Germinal center (tissue), 1 donor: ENCODE measurements at places on chromosomes 16 and 17.

- DNase-seq = no peak
These were observed 213.1 kb downstream of the SEC14L1 start for GRCh38 chr17:77353684-77354419.

GRCh38 chr17:52986056-52986662 lies 827.6 kb upstream of the CA10 start:
- no peak for DNase-seq

- DNase-seq = no peak
These were observed 8.1 kb downstream of the HSF5 start for GRCh38 chr17:58480090-58480489.

- DNase-seq = peak; percentile 86
These were observed 12.8 kb downstream of the EVPL start for GRCh38 chr17:76014100-76014924.

DNA sequence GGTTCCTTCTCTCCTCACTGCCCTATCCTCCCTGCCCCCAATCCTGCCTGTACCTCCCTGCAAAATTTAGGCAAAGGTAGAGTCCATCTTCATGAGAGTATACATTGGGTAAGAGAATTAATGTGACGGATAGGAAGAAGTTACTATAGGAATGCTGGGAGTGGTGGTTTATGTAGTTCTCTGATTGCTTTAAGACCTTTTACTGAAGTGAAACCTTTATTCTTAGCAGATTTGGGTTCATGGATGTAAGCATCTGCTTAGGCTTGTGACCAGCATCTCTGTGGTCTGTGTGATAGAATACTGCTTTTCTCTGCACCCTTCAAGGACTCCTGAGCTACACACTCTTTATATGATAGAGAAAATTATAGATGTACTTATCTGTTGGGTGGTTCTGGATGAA lies 127.3 kb downstream of the PRKCA start:
- no peak for DNase-seq

DNA sequence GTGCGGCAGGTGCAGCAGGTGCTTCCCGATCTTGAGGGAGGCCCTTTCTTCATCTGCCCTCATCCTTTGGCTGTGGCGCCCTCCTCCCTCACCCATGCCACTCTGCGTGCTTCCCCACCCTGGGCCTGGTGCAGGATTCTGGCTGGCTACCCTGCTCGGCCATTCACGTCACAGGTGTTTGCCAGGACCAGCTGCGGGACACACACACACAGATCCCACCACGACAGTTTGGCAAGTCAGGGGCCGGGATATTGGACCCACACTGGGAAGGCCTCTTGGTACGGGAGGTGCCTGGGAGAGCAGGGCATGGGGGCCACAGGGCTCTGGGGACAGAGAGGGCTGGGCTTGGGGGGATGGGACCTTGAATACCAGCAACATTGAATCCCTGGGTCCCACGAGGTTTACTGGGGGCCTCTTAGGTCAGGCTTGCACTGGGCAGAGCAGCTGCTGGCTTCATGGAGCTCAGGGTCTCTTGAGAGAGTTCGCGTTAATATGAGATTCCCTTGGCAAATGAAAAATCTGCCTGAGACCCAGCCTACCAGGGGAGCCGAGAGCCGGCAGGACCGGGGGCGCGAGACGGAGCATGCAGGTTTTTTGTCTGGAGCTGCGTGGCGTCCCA lies 15.1 kb downstream of the ADCY7 start:
- DNase-seq = no peak

GRCh38 chr16:23709536-23709935 lies 3.5 kb downstream of the ERN2 start:
- no peak for DNase-seq

DNA sequence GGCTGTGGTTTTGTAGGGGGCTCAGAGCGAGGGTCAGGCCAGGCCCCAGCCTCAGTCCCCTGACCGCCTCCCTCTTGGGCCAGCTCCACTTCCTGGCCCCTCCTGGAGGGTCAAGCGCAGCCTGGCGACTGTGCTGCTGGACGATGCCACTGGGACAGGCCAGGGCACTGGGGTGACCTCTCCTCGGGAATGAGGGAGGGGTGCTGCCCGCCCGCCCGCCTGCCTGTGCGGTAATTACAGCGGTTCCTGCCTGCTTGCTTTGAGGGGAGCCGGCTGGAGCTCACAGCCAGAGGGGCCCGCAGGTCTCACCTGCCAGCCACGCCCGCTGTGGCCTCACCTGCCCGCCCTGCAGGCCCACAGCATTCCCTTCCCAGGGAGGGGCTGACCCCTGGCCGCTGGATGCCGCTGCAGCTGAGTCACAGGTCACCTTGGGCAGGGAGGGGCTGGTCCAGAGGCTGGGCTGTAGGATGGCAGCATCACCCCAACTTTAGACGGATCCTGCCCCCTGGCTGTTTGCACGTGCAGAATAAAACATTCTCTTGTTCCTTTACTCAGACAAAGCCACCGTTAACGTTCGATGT lies 76.7 kb upstream of the CBX4 start:
- DNase-seq = peak; percentile 21

DNA sequence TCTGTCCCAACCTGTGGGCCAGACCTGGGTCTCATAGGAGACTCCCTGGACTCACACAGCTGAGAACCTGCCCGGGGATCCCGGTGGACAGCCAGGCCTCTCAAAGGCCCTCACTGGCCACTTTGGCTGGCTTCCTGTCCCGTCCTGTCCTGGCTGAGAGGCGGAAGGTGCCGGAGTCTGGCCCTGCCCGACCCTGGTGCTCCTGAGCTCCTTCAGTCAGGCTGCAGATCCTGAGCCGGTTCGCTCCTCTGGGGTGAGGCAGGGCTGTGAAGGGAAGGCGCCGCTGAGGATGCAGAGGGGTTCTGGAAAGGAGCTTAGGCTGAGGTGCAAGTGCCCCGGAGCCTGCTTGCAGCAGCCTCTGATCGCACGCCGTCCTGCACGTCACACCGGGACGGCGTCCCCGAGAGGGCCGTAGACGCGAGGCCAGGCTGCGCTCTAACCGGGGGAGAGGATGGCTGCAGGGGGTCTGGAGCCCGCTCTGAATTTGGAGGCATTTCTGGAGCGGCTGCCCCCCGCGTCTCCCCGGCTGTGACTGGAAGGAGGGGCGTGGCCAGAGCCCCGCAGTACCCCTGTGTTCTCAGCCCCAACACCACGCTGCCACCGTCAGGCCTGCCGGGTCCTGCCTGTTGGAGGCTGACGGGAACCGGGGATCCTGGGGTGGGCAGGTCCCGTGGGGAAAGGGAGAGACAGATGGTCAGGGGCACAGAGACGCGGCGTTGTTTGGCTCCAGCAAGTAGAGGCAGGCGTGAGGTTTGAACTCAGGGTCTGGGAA lies 4.1 kb downstream of the HGS start:
- DNase-seq = no peak

- no peak for DNase-seq
These were observed 17.2 kb upstream of the METRNL start for GRCh38 chr17:83062011-83062817.

DNA sequence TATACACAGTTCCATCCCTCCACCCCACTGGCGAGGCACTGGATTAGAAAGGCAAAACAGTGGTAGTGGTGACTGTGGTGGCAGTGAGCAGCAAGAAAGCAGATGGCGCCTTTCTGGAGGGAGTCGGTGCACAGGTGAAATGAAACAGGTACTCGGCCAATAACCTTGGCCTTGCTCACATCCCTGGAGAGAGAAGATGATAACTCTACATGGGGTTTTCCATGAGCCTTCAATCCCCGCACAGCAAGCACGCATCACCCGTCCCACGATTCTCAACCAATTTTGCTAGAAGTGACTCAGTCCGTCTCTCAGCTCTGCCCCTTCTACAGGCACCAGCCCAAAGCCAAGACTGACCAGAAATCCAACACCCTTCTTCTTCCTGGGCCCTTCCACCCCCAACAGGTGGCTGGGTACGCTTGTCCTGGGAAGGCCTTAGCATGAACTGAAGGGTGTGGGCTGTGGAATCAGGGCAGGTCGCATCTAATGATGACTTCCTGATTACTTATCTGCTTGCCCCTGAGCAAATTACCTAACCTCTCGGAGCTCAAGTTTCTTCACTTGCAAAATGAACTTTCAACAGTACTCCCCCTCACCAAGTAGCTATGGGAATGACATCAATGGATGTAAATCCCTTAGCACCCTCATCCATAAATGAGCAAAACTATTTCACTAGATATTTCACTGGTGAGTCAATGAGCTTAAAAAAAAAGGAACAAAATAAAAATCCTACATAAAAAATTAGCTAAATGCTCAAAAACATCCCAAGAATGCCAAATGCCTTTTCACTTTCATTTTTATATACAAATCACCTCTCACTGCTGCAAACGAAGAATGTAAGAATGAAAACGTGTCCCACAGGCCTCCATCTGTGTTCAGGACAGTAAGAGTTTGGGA lies 18.0 kb downstream of the XPO6 start:
- DNase-seq = no peak

GRCh38 chr17:64503341-64503740 lies 2.7 kb downstream of the DDX5 start:
- no peak for DNase-seq

GRCh38 chr17:47257651-47258339 lies 4.2 kb downstream of the ITGB3 start:
- DNase-seq = no peak

DNA sequence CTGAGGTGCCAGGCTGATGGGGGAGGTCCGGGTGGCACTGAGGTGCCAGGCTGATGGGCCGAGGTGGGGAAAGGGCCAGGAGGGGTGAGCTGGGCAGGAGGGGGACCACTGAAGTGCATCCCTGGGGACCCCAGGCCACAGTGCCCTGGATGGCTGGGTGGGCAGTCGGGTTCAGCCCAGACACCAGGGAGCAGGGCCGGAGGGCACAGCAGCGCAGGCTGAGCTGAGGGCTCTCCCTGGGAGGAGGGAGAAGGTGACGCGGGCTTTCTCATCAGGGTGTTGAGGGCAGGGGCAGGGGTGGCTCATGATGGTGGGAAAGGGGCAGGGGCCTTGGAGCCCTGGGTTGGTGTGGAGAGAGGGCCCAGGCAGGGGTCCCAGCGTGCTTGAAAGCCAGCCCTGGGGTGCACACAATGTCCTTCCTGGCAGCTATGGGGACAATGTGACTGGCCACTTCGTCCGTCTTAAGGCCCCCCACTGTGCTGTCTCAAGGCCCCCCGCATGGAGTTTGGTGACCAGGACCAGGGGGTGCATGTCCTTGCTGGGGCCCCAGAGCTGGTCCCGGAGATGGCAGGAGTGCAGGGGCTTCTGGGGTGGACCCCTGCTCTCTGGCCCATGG lies 16.0 kb downstream of the CD7 start:
- no peak for DNase-seq

DNA sequence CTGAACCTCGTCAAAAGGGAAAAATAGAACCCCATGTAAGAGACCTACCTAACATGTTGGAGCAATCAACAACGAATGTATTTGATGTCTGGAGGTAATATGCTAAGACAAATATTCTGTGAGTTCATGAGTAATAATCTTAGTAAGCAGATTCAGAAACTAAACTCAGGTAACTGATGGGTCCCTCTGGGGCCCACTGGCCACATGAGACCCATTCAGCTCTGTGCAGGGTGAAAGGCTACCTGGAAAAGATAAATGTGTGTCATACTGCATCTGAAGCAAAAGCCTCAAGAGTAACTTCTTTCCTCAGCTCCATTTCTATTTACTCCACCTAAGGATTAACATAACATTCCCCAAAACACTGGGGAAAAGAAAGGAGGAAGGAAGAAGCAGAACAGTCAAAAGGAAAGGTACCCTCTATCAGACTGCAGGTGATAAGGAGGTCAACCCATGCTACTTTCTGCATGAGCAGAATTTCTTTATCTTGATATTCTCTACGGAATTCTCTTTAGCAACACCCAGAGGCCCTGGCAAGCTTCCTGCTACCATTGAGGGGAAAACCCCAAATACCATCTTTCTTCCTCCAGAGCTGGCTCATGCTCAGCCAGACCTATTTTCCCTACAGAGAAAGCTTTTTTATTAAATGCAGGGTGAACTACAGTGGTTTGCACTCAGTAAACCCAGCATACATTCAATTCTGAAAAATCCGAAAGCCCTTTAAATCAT lies 37.7 kb upstream of the ABCA6 start:
- peak; percentile 14 for DNase-seq

DNA sequence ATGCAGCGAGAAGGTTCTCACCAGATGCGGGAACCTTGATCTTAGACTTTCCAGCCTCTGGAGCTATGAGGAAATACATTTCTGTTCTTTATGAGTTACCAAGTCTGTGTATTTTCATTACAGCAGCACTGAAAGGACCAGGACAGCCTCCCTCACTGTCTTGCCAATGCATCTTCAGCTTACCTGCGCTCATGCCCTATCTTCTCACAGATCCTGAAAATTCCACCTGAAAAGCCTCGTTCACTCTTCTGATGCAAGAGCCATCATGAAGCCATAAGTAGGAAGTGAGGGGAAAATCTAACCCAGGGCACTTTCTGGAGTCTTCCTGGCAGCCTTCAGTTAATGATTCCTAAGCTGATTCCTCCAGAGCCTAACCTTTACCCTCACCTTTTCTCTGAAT lies 194.0 kb downstream of the SALL1 start:
- DNase-seq = no peak

GRCh38 chr17:58308985-58309917 lies 19.3 kb downstream of the TSPOAP1 start:
- DNase-seq = no peak

GRCh38 chr16:89318430-89318758 lies 100.9 kb downstream of the ZNF778 start:
- DNase-seq = no peak

- DNase-seq = no peak
These were observed 15.6 kb downstream of the SAMD14 start for GRCh38 chr17:50114401-50114800.
